ENCODE measurements at places on chromosomes 16 and 17.
A peak's percentile ranks its signal among the peaks of the same experiment; 100 is the strongest.

GRCh38 chr17:50513495-50513894 lies 5.3 kb downstream of the MYCBPAP start:
- no peak for DNase-seq

GRCh38 chr16:87199379-87199778 lies 117.8 kb downstream of the C16orf95 start:
- DNase-seq: no peak

DNA sequence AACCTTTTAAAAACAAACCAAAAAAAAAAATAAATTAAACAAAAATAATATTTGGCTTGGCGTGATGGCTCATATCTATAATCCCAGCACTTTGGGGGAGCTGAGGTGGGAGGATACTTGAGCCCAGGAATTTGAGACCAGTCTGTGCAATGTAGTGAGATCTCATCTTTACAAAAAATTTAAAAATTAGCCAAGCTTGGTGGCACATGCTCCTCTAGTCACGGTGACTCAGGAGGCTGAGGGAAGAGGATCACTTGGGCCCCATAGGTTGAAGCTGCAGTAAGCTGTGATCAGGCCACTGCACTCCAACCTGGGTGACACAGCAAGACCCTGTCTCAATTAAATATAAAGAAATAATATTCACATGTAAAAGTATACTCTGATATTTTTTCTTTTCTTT lies 12.2 kb downstream of the GNGT2 start:
- DNase-seq: no peak

- DNase-seq: no peak
Measured at GRCh38 chr17:56289321-56289720, 136.0 kb downstream of the ANKFN1 start.

DNA sequence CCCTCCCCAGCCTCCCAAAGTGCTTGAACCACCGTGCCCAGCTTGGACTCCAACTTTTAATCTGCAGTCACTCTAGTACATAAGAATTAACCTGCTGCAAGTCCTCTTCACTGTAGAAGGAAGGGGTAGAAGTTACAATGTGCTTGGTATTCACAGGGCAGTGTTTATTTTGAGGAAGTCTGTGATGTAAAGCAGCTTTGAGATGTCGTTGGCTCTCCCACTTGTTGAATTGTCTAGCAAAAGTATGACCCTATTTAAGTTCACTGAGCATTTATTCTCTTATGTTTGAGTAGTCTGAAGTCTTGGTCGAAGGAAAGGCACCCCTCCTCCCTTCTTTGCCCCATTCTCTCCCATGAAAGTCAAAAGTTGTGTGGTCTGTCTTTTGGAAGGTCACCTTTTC lies 28.2 kb downstream of the SF3B3 start:
- no peak for DNase-seq

DNA sequence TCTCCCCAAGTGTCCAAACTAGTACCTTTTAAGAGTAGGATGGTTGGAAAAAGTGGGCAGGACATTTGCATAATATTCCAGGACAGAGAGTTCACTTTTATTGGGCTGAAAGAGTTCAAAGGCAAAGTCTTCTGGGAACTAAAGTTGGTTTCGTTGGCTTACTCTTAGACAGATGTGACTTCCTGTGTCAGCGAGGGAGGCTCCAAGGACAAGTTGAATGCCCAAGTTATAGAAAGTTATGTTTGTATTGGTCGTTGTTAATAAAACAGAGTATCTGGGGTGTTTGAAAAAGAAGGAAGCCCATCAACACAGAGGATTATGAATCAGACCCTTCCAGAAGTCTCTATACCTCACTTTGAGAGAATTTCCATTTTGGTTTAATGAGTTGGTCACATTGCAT lies 117.3 kb upstream of the TBX2 start:
- no peak for DNase-seq

- no peak for DNase-seq
Measured at GRCh38 chr17:42171831-42172230, 9.1 kb downstream of the KCNH4 start.

DNA sequence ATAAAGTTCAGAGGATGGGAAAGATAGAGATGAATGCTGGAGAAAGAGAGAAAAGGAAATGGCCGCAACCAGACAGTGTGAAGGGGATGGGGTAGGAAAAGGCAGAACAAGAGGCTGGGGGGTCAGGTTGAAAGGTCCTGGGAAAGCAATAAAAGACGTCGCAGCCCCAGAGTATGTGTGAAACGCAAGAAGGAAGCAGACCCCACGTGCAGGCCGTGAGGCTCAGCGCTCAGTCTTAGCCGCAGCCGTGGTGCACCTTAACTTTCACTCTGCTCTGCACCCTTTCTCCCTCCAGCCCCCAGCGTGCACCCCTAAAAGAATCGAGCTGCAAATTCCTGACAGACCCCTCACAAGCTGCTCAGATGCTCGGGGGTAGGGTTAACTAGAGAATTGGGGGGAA lies 1.9 kb downstream of the DNAH17 start:
- no peak for DNase-seq

GRCh38 chr17:74730491-74731346 lies 6.3 kb upstream of the RAB37 start:
- no peak for DNase-seq

DNA sequence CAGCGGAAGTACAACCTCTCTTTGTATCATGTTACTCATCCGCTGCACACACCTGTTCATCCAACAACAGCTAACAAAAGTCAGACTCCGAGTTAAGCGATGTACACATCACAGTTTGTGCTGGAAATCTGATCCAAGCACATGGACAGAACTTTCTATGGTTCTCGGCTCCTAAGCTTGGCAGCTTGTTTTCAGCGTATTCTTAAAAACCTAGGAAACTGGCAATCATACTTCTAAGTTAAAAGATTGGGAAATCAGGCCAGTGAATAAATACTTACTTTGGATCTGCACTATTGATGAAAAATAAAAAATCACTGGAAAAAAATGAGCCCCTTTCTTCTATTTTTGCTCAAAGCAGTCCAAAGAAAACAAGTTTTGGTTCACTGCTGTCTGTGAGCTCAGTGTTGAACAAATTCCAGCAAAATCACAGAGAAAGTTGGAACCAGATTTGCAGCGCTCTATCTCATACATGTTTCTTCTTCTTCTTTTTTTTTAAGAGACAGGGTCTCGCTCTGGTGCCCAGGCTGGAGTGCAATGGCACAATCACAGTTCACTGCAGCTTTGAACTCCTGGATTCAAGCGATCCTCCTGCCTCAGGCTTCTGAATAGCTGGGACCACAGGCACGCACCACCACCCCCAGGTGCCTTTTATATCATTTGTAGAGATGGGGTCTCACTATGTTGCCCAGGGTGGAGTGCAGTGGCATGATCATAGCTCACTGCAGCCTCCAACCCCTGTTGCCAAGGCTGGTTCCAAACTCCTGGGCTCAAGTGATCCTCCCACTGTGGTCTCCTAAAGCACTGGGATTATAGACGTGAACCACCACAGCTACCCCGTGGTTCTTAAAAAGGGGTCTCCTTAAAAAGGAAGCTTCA lies 71.6 kb upstream of the CREBBP start:
- peak; percentile 41 for DNase-seq

- no peak for DNase-seq
Measured at GRCh38 chr16:3734758-3735221, 17.5 kb upstream of the TRAP1 start.

DNA sequence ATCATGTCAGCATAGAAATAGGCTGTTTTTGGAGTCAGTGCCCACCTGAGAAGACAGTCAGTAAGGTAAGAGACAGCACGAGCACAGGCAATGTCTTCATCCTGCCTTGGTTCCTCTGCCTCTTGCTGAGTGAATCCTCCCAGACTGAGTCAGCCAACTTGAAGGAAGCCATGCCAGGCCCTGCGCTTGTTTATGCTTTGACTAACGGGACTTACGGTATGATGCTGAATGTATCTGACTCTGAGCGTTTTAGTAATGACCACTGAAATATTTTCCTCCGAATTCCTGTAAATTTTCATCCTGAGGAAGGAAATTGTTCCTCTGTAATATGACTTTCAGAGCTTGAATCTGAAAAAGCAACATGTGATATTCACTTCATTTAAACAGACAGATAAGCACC lies 18.0 kb downstream of the C17orf67 start:
- no peak for DNase-seq

DNA sequence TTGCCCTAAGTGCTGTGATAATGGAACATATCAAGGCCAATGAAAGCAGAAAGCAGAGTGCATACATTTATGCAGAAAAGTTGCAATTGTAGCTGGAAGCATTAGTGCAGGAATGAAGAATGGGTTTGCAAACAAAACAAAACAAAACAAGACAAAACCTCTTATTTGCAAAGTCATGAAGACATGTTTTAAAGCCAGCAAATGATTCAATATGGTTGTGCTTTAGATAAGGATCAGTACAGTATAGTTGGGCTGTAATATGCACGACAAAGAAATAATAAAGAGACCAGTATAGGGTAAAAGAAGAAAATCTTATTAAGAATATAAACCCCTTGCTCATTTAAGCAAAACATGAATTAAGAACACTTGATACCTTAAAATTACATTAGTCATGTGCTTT lies 398.1 kb downstream of the KIF2B start:
- DNase-seq: no peak

- no peak for DNase-seq
Measured at GRCh38 chr17:9467518-9467917, 108.1 kb downstream of the STX8 start.

GRCh38 chr16:58187092-58187491 lies 10.8 kb downstream of the CSNK2A2 start:
- DNase-seq: no peak

DNA sequence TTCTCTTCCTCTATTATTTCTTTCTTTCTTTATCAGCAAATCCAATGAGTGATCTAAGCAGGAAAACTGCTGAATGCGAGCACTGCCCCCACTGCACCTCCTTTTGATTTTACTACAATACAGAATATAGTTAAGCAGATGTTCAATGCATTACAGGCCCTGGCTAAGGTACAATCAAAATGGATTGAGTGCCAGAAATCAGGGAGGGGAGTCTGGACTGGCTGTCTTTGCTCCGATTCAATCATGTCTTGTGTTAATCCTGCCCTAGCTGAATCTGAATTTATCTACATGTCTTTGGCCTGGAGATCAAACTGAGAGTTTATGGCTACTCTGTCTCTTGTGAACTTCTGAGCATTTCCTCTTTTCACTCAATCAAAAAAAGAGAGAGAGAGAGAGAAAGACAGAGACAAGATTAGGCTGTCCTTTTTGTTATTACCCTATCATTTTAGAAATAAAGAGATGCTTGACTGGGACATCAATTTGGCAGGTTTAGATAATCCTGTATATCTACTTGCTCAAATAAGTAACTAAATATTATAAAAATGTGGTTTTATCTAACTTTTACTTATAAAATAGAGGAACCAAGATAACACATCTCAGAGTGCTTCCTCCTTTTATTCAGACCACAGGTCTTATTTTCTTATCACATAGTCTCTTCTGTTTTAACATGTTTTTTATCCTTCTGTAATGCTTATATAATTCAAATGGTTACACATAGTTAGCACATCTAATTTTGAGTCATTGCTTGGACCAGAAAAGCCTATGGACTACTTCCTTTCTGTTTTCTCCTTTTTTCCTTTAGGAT lies 656.2 kb downstream of the KCNJ2 start:
- DNase-seq: no peak

- no peak for DNase-seq
Measured at GRCh38 chr17:70771804-70772386, 602.6 kb downstream of the KCNJ2 start.

DNA sequence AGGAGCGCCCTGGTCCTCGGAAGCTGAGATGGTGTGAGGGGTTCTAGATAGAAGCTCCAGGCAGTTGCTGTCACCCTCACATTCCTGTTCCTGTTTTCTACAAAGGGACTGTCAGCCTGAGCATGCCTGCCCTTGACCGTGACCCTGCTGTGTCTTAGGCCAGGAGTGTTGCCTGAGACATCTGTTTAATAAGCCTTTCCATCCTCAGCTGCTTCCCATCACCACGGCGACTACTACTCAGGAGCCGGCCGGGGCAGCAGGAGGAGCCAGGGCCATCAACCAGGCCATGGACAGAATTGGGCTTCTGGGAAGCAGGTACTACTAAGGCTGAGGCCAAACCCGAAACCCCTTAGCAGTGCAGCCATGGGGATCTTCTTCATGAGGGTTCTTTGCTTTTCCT lies 151.4 kb downstream of the KATNIP start:
- DNase-seq: no peak

DNA sequence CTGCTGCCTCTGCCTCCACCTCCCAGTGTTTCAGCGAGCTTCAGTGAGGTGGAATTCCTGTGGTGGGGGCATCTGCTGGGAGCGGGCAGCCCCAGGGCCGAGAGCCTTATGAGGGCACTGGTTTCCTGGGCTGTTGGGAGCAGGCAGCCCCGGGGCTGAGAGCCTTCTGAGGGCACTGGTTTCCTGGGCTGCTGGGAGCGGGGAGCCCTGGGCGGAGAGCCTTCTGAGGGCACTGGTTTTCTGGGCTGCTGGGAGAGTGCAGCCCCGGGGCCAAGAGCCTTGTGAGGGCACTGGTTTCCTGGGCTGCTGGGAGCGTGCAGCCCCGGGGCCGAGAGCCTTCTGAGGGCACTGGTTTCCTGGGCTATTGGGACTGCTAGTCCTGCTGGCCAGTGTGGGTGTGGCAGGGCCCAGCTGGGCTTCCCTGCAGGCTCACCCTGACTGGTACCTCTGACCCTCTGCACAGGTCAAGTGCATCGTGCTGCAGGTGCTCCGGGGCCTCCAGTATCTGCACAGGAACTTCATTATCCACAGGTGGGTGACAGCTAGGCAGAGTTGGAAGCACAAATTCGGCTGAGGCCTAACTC lies 5.6 kb downstream of the CDK10 start:
- DNase-seq: no peak

- DNase-seq: no peak
Measured at GRCh38 chr17:49440581-49440980, 25.9 kb upstream of the PHB1 start.

- no peak for DNase-seq
Measured at GRCh38 chr16:52078716-52079655, 468.0 kb downstream of the TOX3 start.

DNA sequence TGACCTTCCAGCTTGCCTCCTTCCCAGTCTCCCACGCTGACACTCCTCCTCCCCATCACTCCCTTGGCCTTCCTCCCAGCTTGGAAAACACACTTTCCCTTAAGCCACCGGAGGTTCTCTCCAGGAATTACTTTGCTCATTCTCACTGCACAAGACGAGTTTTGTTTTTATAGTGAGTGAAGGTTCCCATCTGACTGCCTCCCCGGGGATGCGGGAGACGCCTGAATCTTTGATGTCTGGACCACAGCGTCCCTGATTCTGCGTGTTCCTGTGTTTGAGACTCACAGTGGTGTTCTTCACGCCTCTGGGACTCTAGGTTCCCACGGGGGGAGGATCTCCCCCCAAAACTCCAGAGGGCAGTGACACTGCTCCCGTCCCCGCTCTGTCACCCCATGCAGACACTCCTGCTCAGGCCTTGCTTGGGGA lies 2.0 kb downstream of the DNAI2 start:
- no peak for DNase-seq
